ENCODE measurements at places on chromosomes 3 and 15.

DNA sequence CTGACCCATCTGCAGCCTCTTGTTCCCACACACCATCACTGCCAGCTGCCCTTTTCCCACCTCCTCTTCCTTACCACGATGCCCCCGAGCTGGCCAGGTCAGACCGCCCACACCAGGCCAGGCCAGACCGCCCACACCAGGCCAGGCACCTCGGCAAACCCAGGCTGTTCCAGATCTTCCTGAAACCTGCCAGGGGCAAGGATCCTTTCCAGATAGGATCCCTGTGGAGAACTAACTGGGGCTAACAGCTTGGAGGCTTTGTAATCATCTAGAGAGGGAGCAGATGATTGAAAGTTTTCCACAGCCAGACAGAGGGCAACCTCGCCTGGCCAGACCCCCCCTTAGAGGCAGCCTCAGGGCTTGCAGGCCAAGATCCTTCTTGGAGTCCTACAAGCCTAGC is 287.3 kb upstream of the TLE3 start:
- DNase-seq = no peak

DNA sequence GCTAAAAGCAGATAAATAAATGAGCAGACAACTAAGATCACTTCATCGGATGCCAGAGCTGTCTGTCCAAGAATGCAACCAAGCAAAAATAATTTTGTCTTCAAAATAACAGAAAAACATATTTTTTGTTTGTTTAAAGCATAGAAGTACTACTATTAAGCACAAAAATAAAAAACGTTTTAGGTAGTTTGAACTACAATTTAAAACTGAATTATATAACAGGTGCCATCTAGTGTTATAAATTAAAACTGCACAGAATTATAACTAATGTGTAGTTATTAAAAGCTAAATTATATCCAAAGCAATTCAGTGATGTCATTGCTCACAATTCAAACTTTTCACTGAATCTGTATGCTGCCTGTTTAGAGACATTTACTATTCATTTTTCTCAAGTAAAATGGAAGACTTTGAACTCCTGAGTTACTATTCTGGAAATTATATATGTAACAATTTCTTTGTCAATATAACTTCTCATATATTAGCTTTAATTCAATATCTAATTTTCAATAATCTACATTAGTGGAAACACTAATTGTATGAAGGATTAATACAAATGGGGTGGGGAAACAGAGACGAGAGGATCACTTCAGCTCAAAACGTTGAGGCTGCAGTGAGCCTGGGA is 29.5 kb downstream of the LINS1 start:
- DNase-seq = peak; percentile 34

- DNase-seq = no peak
Measured at GRCh38 chr15:67230504-67230903, 24.0 kb downstream of the AAGAB start.

- no peak for DNase-seq
Measured at GRCh38 chr3:195044411-195044810, 226.5 kb downstream of the XXYLT1 start.

DNA sequence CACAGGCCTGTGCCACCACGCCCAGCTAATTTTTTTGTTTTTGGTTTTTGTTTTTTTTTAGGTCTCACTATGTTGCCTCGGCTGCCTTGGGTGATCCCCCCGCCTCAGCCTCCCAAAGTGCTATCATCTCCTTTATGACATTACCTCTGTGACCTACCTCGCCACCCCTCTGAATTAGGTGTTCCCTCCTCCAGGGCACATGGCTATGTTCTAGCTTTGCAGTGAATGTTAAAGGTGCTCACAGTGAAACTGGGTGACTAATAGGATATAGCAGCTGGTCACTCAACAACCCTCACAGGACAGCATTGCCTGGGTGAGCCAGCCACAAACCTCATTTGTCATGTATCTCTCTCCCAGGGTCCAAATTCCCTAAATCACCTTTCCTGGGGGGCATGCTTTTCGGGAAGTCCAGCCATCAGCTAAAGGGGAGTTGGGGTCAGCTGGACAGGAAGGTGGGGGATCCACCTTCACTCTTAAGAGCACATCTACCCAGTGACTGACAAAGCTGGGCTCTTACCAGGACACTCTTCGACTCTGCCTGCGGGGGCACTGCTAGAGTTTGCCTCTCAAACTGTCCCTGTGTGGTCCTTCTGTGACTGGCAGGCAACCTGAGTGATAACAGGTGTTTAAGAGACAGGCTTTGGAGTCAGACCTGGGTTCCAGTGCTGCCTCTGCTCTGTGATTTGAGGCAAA is 1.6 kb upstream of the TTLL3 start:
- peak; percentile 27 for DNase-seq
